ENCODE measurements at places on chromosomes 11 and 22.

DNA sequence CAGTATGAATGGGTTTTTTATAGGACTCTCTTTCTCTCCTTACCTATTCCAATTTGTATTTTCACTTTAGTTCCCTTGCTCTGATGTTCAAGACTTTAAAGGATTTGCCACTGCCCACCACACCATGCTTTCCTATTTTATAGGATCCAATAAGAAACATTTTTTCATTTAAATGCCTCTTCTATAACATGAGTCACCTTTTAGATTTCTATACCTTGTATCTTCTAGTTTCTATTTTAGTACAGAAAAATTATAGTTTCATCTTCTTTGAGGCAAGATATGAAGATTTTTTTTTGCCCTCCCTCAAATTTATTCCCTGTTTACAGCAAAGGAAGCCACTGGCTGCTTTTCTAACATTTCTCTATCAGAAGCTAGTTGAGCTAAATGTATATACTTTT lies 76.8 kb downstream of the ARFGAP2 start:
- DNase-seq = no peak

GRCh38 chr11:117989351-117990102 lies 3.3 kb downstream of the IL10RA start:
- DNase-seq = no peak

DNA sequence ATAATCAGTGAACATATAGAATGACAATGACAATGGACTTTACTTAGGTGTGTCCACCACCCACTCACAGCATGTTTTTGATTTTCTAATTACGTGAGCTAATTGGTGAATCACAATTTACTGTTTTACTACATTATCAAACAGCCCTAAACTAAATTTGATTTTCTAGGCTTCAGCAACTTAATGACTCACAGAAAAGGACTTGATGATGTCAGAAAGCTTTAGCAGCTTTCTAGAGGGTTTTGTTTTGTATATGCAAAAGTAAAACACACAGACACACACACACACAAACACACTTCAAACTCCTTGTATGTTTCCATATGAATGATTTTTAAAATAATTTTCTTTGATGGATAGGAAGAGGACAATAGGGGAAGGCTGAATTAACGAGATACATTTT lies 878.6 kb upstream of the CCDC90B start:
- DNase-seq = no peak

GRCh38 chr11:126662035-126662790 lies 306.7 kb downstream of the ST3GAL4 start:
- no peak for DNase-seq

DNA sequence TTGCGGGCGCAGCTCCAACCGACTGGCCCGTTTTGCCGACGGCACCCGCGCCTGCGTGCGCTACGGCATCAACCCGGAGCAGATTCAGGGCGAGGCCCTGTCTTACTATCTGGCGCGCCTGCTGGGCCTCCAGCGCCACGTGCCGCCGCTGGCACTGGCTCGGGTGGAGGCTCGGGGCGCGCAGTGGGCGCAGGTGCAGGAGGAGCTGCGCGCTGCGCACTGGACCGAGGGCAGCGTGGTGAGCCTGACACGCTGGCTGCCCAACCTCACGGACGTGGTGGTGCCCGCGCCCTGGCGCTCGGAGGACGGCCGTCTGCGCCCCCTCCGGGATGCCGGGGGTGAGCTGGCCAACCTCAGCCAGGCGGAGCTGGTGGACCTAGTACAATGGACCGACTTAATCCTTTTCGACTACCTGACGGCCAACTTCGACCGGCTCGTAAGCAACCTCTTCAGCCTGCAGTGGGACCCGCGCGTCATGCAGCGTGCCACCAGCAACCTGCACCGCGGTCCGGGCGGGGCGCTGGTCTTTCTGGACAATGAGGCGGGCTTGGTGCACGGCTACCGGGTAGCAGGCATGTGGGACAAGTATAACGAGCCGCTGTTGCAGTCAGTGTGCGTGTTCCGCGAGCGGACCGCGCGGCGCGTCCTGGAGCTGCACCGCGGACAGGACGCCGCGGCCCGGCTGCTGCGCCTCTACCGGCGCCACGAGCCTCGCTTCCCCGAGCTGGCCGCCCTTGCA lies 1.0 kb downstream of the FJX1 start:
- no peak for DNase-seq

DNA sequence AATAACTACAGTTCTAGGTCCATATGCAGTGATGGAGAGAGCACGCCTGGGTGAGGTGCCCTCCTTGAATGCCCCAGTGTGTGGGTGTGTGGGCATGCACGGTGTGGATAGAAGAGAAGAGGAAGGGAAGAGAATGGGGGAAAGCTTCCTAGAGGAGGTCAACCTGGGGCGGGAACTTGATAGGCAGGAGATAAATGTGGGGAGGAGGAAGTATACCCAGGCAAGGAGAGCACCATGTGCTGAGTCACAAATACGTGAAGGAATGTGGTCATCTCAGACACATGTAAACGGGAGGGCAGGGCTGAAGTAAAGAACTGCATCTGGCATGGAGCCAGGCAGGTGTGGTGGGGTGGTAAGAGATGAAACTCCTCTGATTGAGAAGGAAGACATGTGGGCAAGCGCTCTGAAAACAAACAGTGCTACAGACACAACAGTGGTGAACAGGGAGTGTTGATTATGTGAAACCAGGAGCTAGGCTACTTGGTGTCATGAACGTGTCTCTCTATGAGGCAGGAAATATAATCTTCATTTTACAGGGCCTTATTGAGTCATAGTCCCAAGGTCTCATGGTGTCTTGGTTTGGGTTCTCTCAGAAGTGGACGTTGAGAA lies 61.5 kb upstream of the EED start:
- no peak for DNase-seq

DNA sequence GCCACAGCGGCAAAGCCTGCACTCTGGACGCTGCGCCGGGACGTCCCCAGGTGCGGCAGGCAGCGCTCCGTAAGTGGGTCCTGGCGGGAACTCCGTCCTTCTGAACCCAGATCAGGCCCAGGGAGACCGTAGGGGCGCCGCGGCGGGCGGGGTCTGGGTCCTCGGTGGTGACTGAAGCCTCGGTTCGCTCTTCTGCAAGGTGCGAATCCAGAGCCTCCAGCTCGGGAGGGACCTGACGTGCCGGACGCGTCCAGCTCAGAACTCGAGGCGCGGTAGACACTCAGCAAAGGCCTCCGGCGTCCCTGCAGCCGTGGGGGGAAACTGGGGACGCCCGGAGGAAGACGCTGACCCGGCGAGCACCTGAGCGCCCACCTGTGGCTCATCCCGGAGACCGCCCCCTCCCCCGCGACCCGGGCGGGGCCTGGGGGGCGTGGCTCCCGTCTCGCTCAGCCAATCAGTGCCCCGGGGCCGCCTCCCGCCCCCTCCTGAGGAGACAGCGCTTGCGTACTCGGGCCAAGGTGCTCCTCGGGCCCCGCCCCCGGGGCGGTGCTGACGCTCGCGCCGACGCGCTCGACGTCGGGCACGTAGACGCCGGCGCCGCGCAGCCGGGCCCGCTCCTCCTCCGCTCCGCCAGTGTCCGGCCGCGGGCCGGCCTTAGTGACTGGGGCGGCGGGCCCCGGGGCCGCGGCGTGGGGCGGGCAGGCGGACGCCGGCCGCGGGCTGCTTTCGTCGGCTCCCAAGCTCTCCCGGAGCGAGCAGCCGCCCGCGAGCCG lies at the start of gene PPFIA1:
Gene PPFIA1 (plus strand): TSS at position 587 of the 773 bp plus-strand sequence. CDS start 1,483 bp downstream, outside the sequence.
- DNase-seq = peak; percentile 90
